ENCODE measurements at places on chromosomes 3 and 15.

GRCh38 chr3:138914870-138915502 lies 32.0 kb downstream of the FOXL2 start:
- no peak for DNase-seq
- peaks cover 10% of the 10 kb centered on the region for H3K27me3 ChIP-seq
- H3K27ac ChIP-seq: no peak overlapping the region

DNA sequence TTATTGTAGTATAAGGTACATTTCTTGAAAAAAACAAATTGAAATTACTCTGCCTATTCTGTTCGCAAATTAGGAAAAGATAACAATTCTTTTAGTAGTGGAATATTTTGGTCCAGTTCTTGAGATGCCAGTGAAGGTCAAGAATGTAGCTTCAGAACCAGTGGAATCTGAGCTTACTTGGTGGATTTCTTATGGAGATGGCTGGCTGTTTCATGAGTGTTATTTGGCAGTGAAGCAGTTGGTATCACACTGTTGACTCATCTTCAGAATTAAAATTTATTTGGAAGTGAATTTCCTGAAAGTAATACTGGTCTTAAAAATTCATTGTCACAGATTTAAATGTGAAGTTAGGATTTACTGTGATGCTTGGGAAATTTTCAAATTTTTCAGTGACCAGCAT lies 19.1 kb downstream of the RNF13 start:
- peaks cover 16% of the 10 kb centered on the region for H3K4me1 ChIP-seq
- H3K27ac ChIP-seq: no peak overlapping the region
- H3K36me3 ChIP-seq: no peaks in the 10 kb centered on the region
- H3K4me3 ChIP-seq: no peak overlapping the region
- no peaks in the 10 kb centered on the region for H3K27me3 ChIP-seq

DNA sequence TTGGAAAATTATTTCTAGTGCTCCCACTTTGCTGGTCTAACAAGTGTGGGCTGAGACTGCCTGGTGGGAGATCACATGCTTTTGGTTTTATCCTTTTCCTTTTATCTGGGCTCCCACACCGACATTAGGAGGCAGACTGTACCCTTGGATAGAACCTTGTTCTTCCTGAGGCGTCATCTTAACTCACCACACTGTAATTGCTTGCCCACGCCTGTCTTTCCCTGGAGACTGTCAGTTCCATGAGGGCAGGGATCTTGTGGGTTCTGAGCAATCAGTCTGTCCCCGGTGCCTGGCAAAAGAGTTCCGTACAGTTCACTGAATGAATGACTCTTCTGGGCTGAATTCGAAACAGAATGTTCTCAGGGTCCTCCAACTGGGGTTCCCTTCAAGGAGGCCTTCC lies 124.6 kb upstream of the ABHD17C start:
- H3K4me3 ChIP-seq: no peak overlapping the region
- H3K36me3 ChIP-seq: no peaks in the 10 kb centered on the region
- H3K4me1 ChIP-seq: no peaks in the 10 kb centered on the region
- H3K27me3 ChIP-seq: peaks cover 66% of the 10 kb centered on the region
- no peak overlapping the region for H3K27ac ChIP-seq

DNA sequence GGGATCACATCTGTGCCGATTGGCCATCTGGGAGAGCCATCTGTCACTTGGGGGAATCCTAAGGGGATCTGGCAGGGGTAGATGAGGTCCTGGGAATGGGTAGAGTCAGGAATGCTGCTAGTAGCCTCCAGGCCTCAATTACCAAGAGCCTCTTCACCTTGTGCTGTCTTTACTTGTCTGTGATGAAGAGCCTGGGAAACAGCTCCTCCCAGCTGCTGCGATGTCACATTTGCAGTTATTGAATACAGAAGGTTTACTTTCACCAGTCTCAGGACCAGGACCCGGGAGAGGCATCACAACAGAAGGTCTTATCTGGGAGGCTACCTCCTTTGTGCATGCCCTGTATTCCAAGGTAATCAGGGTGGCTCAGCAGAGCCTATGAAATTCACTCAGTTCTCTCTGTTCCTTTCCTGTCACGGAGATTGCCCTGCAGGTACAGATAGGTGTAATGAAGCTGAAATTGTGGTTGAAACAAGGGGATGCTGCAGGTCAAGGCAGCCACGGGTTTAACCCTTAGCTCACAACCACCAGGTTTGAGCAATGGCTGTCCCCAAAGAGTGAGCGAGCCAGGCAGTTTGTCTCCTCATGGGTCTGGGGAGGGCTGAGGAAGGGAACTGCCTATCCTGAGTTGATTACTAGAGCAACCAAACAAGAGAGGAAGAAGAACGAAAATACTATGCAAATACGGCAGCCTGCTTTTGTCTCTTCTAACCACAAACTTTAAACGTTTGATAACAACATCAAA lies 298.9 kb upstream of the RORA start:
- no peaks in the 10 kb centered on the region for H3K36me3 ChIP-seq
- no peak overlapping the region for H3K4me3 ChIP-seq
- H3K27me3 ChIP-seq: peaks cover 61% of the 10 kb centered on the region
- no peak overlapping the region for H3K27ac ChIP-seq

DNA sequence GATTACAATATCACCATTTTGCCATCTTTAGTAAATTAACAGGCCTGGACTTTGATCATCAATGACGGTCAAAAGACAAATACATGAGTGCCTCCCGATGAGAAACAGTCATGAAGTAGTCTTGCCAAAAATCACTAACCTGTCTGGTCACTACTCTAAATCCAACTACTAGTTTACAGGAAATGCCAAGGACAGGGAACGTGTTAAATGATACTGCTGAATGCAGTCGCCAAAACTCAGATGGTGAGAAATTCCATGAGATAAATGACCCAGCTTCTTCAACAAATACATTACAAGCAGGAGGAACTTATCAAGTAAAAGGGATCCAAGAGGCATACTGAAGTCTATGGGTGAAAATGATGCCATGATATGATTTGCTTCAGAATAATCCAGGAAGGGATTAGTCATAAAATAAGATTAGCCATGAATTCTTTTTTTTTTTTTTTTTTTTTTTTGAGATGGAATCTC lies 35.8 kb upstream of the ATP13A3 start:
- H3K4me3 ChIP-seq: no peak overlapping the region
- no peak for DNase-seq
- H3K27me3 ChIP-seq: no peaks in the 10 kb centered on the region
- H3K36me3 ChIP-seq: no peaks in the 10 kb centered on the region

- no peaks in the 10 kb centered on the region for H3K36me3 ChIP-seq
- no peaks in the 10 kb centered on the region for H3K4me1 ChIP-seq
- no peak overlapping the region for H3K27ac ChIP-seq
- no peak for DNase-seq
- no peak overlapping the region for H3K4me3 ChIP-seq
Observed at GRCh38 chr3:73558727-73559075, 66.0 kb downstream of the PDZRN3 start.

DNA sequence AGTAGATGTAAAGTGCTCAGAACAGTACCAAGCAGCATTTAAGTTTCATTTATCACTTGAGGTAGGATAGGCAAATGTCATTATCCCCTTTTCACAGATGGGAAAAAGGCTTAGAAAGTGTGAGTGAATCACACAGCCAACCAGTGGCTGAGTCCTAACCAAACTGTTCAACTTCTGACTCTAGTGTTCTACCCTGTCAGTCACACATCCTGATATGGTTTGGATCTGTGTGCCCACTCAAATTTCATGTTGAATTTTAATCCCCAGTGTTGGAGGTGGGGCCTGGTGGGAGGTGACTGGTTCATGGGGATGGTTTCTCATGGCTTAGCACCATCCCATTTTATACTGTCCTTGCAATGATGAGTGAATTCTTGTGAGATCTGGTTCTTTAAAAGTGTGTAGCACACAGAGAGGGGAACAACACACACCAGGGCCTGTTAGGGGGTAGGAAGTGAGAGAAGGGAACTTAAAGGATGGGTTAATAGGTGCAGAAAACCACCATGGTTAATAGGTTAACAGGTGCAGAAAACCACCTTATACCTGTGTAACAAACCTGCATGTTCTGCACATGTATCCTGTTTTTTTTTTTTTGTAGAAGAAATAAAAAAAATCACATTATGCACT lies 304.7 kb downstream of the SUCLG2 start:
- H3K4me3 ChIP-seq: no peak overlapping the region
- H3K36me3 ChIP-seq: no peaks in the 10 kb centered on the region
- no peaks in the 10 kb centered on the region for H3K4me1 ChIP-seq
- H3K27ac ChIP-seq: no peak overlapping the region
- no peak for DNase-seq
- no peaks in the 10 kb centered on the region for H3K27me3 ChIP-seq

DNA sequence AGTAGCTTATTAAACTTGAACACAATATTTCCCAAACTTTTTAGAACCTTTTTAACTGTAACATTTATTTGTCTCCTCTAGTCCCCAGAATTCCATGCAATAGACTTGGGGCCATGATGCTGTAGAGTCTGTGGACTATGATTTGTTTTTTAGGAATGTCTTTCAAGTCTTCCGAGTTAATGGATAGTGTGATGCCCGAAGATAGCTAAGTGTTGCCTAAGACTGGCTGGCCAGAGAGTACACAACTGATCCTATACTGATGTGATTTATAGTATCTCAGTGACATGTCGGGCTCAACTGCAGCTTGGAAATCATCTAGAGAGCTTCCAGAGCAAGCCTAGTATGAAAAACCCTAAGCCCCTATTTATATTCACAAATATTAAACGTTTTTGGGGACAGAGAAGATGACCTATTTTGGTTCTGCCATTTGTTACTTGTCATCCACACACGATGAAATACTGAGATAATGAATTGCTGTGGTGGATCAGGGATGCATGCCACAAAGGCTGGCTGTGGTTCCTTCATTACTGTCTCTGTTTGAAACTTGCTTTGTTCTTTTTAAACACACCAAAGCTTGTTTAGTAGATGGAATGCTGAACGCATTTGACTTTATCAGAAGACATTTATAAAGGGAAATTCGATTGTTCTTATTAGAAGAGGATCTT lies 507.4 kb downstream of the TAFA4 start:
- no peak for DNase-seq
- no peak overlapping the region for H3K4me3 ChIP-seq
- H3K4me1 ChIP-seq: no peaks in the 10 kb centered on the region
- H3K36me3 ChIP-seq: no peaks in the 10 kb centered on the region
- H3K27me3 ChIP-seq: no peaks in the 10 kb centered on the region

DNA sequence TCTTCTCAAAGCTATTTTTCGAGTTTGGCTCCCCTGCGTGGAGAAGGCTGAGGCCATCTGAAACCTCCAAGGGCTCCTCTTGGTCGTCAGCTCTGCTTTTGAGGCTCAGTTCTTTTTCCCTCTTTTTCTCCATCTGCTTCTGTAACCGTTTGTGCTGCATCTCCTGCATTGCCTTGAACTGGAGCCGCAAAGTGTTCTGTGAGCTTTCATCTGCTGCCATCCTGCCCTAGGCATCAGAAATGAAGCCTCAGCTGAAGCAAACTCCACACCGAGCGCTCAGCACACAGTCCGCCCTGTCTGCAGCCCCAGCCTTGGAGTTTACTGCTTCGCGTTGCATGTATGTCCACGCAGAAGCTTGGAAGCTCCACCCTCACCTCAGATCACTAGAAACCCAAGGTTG lies 14.9 kb downstream of the CCDC13 start:
- H3K36me3 ChIP-seq: no peaks in the 10 kb centered on the region
- H3K4me1 ChIP-seq: no peaks in the 10 kb centered on the region
- peaks cover 10% of the 10 kb centered on the region for H3K27me3 ChIP-seq
- no peak for DNase-seq
- H3K4me3 ChIP-seq: no peak overlapping the region

- no peak for DNase-seq
- H3K27me3 ChIP-seq: no peaks in the 10 kb centered on the region
- no peak overlapping the region for H3K27ac ChIP-seq
- H3K4me1 ChIP-seq: no peaks in the 10 kb centered on the region
Observed at GRCh38 chr3:85838921-85839320, 880.1 kb downstream of the CADM2 start.

GRCh38 chr15:93458597-93458996 lies 369.6 kb upstream of the RGMA start:
- no peak for DNase-seq
- H3K27ac ChIP-seq: no peak overlapping the region
- H3K36me3 ChIP-seq: no peaks in the 10 kb centered on the region
- peaks cover 34% of the 10 kb centered on the region for H3K27me3 ChIP-seq

DNA sequence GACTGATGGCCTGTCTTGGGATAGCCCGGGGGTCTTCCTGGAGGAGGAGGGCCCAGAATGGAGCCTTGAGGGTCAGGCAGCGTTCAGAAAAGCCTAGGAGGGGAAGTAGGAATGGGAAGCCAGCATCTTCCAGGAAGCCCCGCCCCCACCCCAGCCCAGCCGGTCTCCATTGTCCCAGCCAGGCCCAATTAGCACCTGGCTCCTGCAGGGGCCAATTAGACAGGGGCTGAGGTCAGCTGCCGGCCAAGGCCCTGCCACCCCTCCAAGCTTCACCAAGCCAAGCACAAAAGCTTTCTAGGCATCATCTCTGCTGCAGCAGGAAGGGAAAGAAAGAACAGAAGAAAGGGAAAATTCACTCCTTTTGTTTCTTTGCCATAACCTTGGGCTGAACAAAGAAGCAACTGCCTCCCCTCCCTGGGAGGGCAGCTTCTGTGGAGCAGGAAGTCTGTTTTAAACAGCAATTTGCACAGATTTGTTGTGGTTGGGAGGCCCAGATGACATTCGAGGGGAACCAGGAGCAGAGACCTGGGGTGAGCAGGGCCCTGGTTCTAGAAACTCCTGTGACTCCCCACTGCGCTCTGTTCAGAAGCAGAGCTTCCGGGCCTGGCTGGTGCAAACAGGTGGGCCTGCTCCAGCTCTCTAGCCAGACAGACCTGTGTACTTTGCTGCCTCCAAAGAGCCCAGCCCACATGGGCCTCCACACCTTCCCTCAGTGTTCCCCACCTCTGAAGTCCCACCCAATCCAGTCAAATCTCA lies 47.7 kb downstream of the CYP11A1 start:
- no peak overlapping the region for H3K4me3 ChIP-seq
- peaks cover 1% of the 10 kb centered on the region for H3K36me3 ChIP-seq
- H3K4me1 ChIP-seq: peaks cover 10% of the 10 kb centered on the region
- no peak overlapping the region for H3K27ac ChIP-seq

DNA sequence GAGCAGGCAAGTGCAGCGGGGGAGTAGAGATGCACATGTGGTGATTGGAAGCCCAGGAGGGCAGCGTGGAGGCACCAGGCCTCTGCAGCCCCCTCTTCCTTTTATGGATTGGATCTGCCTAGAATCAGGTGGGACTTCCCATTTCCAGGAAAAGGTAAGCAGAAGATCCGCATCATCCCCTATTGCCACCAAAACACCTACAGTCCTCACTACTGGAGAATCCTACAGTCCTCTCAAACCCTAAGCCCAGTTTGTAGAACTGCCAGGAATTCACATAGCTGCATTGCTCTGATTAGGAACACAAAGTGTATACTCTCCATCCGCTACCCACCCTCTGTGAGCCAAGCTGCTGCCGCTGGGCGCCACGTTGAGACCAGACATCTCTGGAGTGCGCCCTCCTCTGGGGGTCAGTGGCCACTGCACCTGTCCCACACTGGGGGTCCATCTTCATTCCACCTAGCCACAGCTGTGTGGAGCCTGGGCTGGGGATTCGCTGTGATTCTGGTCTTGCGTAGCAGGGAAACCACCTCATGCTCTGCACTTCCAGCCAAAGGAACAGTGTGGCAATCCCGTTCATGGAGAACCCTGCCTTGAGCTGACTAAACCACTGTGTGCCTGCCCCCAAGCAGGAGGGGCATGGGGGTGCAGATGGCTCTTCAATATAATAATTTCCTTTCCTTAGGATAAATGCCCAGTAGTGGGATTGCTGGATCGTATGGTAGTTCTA lies 88.9 kb upstream of the PTX3 start:
- DNase-seq: no peak
- H3K4me1 ChIP-seq: no peaks in the 10 kb centered on the region
- H3K4me3 ChIP-seq: no peak overlapping the region

- H3K4me1 ChIP-seq: peaks cover 15% of the 10 kb centered on the region
- peaks cover 2% of the 10 kb centered on the region for H3K36me3 ChIP-seq
- H3K4me3 ChIP-seq: no peak overlapping the region
- H3K27ac ChIP-seq: no peak overlapping the region
Observed at GRCh38 chr15:78353093-78353492, 12.9 kb downstream of the CRABP1 start.

All from central memory CD8-positive, alpha-beta T cell (primary cell).